ENCODE measurements at places on chromosomes 12 and 14.

- no peak for DNase-seq
Measured at GRCh38 chr12:64286521-64286920, 64.4 kb upstream of the KICS2 start.

GRCh38 chr12:89671469-89671868 is 37.2 kb downstream of the ATP2B1 start:
- peak; percentile 66 for DNase-seq

DNA sequence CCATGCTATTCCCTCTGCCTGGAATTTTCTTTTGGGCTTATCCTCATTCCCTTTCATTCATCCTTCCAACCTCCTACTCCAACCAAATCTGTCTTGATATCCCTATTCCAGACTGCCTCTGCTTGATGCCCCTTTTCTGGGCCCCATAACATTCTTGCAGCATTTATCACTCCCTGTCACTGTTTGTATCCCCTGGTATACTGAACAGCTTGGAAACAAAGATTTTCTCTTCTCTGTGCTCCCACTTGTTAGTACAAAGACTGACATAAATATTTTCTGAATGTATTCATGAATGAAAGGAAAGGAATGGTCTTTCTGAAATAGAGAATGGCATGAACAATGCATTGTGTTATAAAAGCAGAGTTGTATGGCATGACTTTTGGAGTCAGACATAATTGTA is 7.5 kb downstream of the IRAK4 start:
- peak; percentile 12 for DNase-seq

GRCh38 chr14:77654001-77654441 is 37.6 kb upstream of the SPTLC2 start:
- DNase-seq: no peak

- DNase-seq: no peak
Measured at GRCh38 chr14:21874167-21874566, 200.5 kb upstream of the OR4E1 start.

- no peak for DNase-seq
Measured at GRCh38 chr12:66319266-66319954, 17.1 kb downstream of the HELB start.

- no peak for DNase-seq
Measured at GRCh38 chr14:92525322-92526095, 11.9 kb downstream of the RIN3 start.

- no peak for DNase-seq
Measured at GRCh38 chr14:101790232-101790631, 28.7 kb downstream of the PPP2R5C start.

DNA sequence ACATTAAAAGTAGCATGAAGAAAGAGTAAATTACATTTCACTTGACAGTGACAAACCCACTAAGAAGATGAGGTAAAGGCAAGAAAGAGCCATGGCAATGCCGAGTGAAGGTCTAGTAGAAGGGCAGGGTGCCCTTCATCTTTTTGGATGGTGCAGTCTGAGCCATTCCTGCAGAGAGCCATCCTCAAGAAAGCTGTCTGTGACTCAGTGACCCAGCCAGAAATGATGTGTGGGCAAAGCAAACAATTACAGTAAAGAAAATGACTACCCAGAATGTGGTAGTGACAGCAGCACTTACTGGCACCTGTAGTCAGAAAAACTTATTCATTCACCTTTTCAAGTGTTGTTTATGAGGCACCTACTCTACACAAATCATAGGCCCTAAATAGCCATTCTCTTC is 281.7 kb downstream of the DUSP6 start:
- DNase-seq: no peak

- DNase-seq: peak; percentile 79
Measured at GRCh38 chr14:88189417-88190191, 133.5 kb downstream of the KCNK10 start.

- peak; percentile 68 for DNase-seq
Measured at GRCh38 chr12:26678697-26679660, 154.0 kb downstream of the ITPR2 start.

DNA sequence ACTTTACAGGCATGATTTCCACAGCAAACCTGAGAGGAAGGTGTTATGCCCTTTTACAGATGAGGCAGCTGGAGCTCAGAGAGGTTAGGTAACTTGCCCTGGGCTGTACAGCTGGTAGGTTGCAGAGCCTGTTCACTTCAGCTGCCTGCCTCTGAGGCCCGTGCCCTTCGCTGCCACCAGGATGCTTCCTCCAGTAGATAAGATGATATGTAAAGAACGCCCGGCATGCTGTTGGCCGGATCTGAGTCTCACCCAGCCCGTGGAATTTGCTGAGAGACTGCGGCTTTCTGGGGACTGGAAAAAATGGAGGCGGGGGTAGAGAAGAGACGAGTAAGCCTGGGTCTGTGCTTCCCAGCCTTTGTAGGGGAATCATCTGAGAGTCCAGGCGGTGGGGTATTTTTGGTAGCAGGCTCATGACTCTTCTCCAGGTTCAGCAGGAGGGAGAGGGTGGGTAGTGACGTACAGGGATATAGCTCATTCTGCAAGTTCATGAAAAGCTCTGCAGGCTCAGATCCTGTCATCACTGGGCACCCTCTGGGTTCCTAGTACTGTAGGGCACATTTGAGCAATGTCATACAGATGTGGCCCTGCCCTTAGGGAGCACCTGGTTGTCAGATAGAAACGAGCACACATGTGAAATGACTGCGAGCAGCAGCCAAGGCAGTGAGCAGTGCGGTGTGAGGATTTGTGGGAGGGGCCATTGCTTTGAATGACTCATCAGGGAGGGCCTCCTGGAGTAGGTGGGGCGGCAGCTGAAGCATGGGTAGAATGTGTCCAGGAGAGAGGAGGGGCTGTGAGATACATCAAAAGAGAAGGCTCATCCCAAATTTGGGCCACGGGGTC is 159.4 kb downstream of the TSPAN9 start:
- DNase-seq: peak; percentile 51

DNA sequence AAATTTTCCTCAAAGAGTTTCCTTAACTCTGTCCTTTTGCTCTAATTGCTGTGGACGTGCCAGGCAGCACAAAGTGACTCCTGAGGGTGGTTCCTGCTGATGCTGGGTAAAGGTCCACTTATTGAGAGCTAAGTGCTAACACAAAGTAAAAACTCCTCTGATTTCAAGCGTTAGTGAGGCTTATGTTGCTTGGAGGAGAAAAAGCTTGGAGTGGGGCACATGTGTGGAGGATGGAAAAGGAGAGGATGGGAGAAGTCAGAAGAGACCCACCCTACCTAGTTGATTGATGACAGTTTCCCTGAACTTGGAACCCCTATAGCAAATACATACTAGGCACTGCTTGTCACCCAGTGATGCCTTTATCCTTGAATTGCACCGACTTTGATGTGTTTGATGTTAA is 10.1 kb upstream of the SLC11A2 start:
- no peak for DNase-seq

GRCh38 chr14:61841145-61841544 is 78.9 kb downstream of the SNAPC1 start:
- DNase-seq: peak; percentile 10

GRCh38 chr12:104643819-104644669 is 187.3 kb downstream of the CHST11 start:
- DNase-seq: no peak

DNA sequence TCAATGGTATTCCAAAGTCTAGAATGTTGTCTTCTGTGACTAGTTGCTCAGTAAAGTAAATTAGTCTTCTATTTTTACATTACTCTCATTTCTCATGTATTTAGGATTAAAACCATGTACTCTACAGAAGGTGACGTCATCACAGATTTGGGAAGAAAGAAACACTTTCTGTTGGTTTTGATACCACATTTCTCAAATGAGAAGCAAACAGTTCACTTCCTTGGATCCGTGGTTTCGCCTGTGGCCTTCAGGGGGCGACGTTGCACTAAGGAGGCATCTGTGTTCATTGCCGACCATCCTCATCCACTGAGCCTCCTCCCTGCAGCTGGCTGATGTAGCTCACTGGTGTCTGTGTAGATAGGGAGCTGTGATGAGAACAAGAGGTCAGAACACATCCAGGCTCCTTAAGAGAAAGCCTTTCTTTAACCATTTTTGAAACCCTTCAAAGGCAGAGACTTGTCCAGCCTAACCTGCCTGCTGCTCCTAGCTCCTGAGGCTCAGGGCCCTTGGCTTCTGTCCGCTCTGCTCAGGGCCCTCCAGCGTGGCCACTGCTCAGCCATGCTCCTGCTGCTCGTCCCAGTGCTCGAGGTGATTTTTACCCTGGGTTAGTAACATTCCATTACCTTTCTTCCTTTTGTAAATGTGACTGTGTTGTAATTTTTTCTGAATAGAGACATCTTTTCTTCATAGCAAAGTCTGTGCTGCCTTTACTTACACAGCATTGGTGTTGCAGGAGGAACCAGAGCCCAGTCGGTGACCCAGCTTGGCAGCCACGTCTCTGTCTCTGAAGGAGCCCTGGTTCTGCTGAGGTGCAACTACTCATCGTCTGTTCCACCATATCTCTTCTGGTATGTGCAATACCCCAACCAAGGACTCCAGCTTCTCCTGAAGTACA is 220.6 kb upstream of the OR4E1 start:
- no peak for DNase-seq

- DNase-seq: no peak
Measured at GRCh38 chr14:71290301-71290700, 383.0 kb downstream of the PCNX1 start.

DNA sequence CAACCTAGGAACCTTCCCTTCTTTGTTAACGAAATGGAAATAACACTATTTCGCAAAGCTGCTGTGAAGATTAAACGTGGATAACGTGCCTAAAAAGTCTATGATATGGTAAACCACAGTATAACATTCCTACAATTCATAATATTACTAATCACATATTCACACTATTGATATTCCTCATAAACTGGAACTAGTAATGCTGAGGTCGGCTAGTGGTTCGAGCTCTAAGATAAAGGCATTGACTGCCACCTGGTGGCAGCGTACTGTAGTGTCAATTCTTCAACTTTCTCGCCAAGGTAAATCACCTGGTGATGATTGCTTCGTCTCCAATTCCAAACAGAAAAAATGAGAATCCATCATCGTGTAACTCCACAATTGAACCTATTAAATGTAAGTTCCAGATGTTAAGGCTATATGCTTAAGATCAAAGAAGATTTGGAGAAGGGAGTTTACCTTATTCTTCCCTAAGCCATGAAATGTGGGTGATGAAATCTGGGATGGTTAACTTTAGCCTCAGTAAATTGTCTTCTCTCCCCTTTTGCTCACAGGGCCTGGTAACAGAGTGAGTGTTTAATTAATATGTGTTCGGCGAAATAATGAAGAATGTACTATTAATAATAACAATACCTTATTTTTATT is 197.5 kb upstream of the TMEM132C start:
- peak; percentile 79 for DNase-seq

DNA sequence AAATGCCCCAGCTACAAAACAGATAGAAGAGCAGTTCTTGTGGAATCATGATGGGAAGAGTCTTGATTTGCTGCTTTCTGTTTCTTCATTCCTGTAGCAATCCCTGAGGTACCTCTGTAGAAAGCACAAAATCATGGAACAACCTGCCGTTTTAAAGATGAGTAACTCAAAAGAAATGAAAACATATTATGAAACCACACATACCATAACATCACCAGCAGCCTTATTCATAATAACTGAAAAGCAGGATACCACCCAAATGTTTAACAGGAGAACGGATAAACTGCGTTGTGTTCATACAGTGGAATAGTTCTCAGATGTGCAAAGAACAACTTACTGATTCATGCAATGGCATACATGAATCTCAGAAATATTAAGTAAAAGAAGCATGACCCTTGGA is 188.1 kb downstream of the RGS6 start:
- no peak for DNase-seq

DNA sequence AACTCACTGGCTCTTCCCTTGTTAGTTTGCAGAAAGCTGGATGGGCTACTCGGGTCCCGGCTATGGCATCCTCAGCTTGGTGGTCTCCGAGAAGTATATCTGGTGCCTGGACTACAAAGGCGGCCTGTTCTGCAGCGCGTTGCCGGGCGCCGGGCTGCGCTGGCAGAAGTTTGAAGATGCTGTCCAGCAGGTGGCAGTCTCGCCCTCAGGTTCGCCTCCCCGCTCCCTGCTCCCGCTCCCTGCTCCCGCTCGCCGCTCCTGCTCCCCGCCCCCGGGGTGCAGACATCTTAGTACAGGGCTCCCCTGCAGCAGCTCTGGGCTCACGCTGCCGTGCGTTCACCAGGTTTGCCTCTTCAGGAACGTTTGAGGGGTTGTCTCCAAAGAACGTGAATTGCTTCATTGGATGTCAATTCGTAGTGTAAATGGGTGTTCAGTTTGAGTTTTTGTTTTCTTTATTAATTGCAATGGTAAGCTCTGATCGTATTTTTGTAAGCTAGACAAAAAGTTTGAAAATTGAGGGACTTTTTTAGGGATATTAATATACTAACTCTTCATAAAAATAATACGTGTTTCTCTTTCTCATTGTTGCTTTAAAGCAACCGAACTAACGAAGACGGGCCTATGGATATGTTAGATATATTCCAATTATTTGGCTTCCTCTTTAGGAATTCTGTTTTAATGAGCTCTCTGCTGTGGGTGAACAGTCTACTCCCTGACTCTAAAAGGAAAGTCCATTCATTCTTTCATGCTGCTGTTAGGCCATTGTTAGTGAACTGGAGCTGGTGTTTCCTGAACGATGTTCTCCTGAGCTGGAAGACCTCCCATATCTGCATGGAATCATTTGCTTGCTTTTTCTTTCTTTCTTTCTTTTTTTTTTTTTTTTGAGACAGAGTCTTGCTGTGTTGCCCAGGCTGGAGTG is 71.3 kb downstream of the ANKRD9 start:
- peak; percentile 94 for DNase-seq

GRCh38 chr12:121501946-121502345 is 78.9 kb downstream of the KDM2B start:
- no peak for DNase-seq

DNA sequence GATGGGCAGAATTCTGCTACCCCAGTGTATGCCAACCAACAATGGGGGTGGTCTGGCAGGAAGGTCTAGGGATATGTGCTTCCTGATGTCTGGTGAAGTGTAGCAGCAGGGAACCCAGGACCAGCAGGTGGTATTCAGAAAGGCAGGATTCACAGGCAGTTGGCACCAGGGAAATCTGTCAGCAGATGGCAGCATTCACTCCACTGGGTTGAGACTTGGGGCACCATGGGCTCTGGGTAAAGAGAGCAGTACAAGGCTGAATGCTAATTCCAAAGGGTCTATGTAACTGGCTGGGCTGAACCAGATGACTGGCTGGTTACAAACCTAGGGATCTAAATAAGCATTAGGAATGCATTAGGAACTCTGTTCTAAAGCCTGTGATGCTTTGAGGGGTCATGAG is 466.9 kb upstream of the STXBP6 start:
- no peak for DNase-seq
